Fibroblast of villous mesenchyme (primary cell): ENCODE measurements at places on chromosomes 3 and 15.

GRCh38 chr3:114375608-114376421 is 82.0 kb downstream of the TIGIT start:
- DNase-seq = peak; percentile 82

GRCh38 chr15:82103468-82103867 is 57.6 kb upstream of the MEX3B start:
- no peak for DNase-seq

DNA sequence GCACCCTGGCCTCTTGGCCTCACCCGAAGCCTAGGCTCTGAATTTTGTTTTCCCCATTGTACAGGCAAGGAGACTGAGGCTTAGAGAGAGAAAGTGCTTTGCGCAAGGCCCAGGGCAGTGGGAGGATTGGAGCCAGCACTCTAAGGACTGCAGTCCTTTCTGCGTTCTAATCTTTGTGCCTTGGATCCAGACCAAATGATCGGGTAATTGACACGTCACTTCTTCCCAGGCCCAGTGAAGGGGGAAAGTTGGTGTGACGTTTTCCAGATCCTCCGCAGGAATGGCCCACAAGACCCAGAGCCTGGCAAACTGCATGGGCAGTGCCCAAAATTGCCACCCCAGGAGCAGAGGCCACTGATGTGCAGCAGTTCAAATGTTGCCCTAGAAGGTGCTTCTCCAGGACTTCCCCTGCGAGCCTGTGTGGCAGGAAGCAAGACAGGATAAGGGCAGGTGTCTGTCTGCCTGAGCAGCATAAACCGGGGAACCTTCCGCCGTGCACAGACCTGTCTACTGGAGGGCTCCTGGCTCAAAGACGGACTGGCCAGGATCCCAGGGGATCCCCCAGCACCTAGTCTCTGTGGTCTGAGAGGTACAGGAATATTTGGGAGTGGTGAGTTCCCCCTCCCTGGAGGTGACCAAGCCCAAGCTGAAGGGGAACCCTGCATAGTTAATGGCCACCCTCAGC is 194.5 kb upstream of the TLE3 start:
- no peak for DNase-seq

DNA sequence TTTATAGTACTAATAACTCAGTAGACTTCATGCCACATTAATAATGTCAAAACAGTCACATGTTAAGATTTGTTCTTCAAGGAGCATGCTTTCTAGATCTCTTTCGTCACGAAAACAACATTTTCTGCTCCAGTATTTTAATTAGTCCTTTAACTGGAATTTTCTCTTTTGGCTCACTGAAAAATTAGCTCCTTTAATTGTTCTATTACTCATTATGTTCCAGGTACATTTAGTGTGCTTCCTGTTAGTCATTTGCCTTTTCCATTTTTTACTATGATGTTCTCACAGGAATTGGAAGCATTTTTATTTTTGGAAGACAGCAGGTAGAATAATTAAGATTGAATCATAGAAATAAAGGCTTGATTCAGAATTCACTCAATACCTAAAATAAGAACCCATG is 111.2 kb downstream of the SLC9A9 start:
- DNase-seq = no peak

DNA sequence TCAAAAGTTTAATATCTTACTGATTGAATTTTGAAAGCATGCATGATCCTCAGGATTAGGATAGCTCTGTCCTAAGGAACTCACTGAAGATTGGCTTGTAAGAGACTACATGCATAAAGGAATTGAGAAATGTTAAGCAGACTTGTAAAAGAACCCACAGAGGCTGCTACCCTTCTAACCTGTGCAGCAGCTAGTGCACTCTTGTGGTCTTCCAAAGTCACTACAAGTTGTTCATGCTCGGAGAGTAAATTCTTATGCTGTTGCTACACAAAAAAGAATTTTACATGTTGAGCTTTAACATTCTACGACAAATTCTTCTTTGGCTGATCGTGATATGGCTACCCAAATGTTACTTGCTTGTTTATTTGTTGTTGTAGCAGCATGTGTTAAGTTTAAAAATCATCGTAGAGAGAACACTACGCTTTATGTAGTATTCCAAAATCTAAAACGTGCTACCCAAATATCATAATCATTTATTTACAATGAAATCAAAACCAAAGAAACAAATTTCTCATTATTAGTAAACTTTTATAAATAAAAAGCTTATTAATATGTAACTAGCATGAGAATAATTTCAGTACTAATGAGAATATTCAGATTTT is 55.0 kb downstream of the GOLIM4 start:
- DNase-seq = peak; percentile 89

GRCh38 chr15:89067751-89068150 is 20.5 kb upstream of the ABHD2 start:
- no peak for DNase-seq

DNA sequence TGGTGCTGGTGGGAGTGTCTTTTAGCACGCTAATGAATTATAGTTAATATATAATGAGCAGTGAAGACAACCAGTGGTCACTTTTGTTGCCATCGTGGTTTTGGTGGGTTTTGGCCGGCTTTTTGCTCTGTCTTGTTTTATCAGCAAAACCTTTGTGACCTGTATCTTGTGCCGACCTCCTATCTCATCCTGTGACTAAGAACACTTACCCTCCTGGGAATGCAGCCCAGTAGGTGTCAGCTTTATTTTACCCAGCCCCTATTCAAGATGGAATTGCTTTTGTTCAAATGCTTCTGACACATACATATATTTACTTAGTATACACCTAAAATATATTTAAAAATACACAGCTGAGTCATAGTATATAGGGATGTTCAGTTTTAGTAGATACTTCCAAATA is 770.3 kb downstream of the PDCD6IP start:
- DNase-seq = no peak

DNA sequence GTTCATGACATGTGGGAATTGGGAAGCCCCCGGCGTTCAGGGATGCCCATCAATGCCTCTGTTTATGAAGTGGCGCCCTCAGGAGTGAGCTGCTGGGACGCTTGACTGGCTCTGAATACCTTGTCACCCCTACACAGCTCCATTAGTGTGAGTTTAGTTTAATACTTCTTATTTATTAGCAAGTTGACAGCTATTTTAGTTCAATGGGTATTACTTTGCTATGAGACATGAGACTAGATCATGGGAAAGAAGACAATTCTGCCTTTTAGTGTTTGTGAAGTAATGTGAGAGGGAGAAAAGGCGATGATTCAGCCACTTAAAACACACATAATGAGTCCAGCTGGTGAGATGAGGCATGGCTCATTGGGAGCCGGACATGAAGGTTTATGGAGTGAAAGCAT is 678.5 kb downstream of the NR2F2 start:
- no peak for DNase-seq

DNA sequence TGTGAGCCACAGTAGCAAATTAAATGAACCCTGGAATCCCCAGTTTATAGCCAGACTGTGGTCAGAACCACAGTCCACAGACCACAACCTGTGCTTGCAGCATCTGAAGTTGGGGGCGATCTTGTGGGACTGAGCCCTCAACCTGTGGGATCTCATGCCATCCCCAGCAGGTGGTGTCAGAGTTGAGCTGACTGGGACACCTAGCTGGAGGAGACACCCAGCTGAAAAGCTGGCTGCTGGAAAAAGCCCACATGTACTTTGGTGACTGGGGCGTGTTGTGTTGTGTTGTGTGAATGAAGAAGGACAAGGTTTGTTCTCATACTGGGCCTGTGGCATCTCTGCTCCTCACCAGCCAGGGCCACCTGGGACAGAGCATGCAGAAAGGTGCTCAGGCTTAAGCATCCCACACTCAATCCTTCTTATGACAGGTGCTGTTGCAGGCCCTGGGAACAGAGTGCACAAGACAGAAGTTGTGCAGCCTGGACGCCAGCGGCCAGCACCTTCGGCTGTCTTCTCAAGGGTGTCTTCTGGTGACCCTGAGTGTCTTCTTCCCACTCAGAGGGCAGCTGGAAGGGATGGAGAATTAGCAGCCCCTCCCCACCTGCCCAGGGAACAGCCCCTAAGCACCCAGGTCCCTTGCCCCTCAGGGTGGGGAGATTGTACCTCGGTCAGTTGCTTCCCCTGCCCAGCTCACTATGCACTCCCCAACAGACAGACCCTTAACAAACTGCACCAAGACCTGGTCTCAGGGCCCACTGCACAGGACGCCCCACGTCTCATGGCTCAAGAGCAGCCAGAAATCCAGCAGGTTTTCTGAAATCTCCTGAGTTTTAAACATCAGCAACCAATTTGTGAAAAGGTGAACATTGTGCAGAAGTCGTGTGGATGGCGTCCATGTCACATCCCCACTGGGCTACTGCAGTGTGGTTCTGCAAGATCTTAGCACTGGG is 2.2 kb upstream of the UROC1 start:
- DNase-seq = no peak

- DNase-seq = peak; percentile 58
Observed at GRCh38 chr3:105957722-105958121, 88.9 kb upstream of the CBLB start.

- DNase-seq = no peak
Observed at GRCh38 chr3:134918441-134918840, 123.4 kb downstream of the EPHB1 start.

DNA sequence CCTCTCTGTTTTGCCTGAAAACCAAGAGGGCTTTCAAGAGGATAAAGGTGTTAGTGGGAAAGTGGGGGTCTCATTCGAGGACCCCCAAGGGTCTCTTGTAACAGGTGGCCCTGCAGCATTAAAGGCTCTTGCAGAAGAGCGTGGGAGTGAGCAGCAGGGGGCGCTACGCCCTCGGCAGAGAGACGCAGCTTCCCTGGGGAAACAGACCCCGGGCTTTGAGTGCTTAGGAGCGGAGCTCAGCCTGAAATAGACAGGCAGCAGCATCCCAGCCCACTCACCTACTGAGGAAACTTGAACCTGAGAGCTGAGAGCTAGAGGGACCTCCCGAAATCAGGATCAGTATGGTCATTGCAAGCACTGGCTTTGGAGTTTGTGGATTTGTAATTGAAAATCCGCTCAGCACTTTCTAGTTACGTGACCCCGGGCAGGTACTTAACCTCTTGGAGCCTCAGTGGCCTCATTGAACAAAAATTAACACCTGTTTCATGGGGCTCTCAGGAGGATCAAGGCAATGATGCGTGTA is 25.7 kb downstream of the RPLP1 start:
- peak; percentile 60 for DNase-seq

- no peak for DNase-seq
Observed at GRCh38 chr15:25486051-25486450, 47.2 kb upstream of the UBE3A start.

- peak; percentile 52 for DNase-seq
Observed at GRCh38 chr15:48855501-48856440, 22.2 kb upstream of the EID1 start.

GRCh38 chr3:16770792-16771191 is 114.0 kb upstream of the PLCL2 start:
- DNase-seq = no peak

GRCh38 chr3:169152319-169152718 is 511.2 kb downstream of the MECOM start:
- DNase-seq = no peak

DNA sequence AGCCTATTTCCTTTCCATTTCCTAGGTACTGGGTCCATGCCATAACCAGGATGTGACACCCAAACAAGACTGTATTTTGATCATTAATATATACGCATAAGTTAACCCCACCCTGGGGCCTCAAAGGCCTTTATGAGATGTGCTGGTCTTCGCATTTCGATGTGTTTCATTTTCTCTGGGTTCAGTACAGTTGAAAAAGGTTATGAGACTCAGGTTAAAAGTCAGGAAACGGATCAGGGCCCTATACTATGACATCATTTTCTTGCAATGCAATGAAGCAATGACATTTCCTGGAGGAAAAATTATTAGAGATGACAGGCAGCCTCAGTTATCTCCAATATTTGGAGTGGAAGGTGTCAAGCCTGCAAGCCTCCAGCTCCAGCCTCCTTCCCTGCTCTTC is 31.7 kb downstream of the TMEM212 start:
- DNase-seq = peak; percentile 57

- DNase-seq = no peak
Observed at GRCh38 chr15:52651114-52651513, 28.1 kb downstream of the ATOSA start.

DNA sequence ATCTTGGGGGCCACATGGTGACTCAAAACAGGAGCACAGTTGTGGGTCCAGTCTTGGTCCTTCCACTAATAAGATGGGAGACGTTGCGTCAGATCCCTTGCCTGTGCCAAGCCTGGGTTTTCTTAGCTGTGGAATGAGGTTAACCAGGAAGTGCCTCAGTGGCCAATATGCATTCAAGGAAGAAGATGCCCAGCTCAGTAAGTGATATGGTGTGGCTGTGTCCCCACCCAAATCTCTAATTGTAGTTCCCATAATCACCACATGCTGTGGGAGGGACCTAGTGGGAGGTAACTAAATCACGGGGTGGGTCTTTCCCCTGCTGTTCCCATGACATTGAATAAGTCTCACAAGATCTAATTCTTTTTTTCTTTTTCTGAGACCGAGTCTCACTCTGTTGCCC is 6.4 kb downstream of the ALG1L2 start:
- DNase-seq = no peak

DNA sequence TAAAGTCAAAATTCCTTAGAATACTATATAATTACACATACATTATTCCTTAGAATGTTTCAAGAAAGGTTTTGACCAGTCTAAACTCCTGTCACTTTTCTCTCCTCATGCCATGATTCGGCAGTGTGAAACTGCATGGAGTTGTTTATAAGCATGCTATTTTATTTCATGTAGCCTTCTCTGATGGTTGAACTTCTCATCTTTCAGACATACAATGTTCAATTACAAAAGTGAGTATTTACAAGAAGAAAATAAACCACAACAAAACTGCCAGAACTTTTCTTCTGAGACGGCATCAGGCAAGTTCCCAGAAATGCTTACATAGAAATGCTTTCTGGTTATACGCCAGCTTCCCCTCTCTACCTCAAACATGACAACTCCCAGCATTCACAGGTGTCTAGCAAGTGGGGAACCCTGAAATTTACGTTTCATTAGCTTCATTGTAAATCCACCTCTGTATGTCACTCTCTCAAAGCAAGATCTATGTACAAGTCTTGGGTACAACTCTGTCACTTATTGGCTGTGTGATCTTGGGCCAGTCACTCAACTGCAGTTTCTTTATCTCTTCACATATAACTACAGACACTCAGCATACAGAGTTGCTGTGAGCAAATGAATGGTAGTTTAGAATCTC is 42.7 kb downstream of the HDGFL3 start:
- DNase-seq = no peak

- no peak for DNase-seq
Observed at GRCh38 chr15:49343546-49343945, 79.5 kb upstream of the FGF7 start.

DNA sequence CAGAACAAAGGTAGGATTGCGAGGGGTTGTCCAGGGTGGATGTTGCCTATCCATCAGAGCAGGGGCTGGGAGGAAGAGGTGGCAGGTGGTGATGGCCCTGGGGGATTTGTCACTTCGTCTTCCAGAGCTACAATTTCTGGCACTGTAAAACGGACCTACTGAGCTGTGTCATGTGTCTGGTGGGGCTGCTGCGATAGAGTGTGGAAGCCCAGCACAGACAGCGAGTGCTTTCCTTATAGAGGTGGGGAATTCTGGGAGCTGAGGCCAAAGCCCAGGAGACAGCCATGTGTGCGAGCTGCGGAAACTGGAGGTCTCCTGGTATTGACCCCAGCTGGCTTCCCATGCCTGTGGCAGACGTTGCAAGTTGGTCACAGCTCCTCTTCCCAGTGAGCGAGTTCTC is 61.2 kb upstream of the SEC22A start:
- no peak for DNase-seq

GRCh38 chr3:115022835-115023398 is 124.2 kb downstream of the ZBTB20 start:
- no peak for DNase-seq
